ENCODE measurements at places on chromosomes 3 and 15.

DNA sequence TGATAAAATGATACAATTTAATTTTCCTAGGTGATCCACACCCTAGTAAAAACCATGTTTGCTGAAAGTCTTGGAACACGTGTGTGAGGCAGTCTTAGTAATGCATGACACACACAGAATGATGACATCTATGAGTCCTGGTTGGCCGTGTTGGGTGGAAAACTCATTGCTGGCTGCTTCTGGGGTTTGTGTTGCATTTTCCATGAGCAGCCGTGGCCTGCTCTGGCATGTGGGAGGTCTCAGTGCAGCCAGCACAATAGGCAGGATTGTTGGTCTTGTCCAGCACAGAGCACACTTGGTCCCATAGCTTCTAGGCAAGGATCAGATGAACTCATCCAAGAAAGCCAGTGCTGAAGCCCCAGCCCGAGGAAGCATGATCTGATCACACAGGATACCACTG, 172.8 kb upstream of the UBE3A start:
- DNase-seq = no peak

DNA sequence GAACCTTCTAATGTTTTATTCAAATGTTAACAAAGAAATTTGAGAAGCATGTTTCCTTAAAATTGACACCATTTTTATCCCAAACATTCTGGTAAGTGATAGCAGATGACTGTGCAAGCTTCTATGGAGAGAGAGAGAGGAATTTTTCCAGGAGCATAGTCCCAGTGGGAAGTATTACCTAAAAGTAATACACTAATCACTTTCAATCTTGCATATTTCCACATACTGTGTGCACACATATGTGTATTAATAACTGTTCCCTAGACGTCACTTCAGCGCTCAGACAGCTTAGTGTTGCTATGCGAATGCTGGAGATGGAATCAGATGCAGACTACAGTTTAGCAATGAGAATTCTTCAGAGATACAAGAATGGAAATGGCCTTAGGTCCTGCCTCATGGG, 424.3 kb upstream of the TPRG1 start:
- DNase-seq = no peak

GRCh38 chr3:78140866-78141265, 1101.0 kb downstream of the ROBO2 start:
- no peak for DNase-seq

- DNase-seq = no peak
Observed at GRCh38 chr3:27729325-27729724, 7.2 kb upstream of the EOMES start.

GRCh38 chr15:62291262-62291661, 126.2 kb upstream of the C2CD4B start:
- DNase-seq = no peak

All from stimulated activated CD4-positive, alpha-beta T cell treated with anti-CD3 and anti-CD28 coated beads, Interleukin-1b, Interleukin-23, amount 100 ng/mL, for 1 hour (primary cell).